NCI-H1694 (cell line): ENCODE measurements at places on chromosomes 1 and 21.

- DNase-seq = no peak
Measured at GRCh38 chr1:231990388-231990787, 363.8 kb downstream of the DISC1 start.

DNA sequence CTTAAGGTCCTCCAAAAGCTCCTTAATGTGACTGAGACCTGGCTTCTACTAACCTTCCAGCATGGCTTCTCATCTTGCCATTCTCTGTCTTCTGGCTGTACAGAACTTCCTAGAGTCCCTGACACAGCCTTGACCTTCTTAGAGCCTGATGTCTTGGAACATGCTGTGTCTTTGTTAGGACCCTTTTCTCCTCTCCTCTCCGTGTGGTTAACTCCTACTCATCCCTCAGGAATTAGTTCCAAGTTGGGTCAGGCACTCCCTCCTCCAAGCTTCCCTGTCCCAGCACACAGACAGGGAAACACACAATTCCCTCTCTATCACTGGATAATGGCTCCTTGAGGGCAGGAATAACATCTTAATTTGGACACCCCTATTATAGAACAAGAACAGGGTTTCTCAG lies 275.4 kb upstream of the USP24 start:
- DNase-seq = no peak

DNA sequence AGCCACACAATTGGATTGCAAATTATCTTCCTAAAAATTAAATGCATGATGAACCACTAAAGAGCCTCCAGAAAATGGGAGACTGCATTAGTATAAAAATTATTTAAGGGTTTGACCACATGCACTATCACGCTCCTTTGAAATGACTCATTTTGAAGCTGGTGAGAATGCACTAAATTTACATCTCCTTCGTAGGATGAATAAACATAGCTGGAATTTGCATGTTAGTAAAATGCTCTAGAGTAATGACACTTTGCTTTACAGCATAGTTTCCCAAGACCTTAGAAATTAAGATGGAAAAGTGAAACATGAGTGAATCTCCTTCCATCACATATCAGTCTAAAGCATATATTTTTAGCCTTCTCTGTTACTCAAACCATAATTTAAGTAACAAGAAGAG lies 2.4 kb downstream of the PLPPR4 start:
- no peak for DNase-seq

- peak; percentile 82 for DNase-seq
Measured at GRCh38 chr1:60895252-60895651, 187.1 kb upstream of the NFIA start.

DNA sequence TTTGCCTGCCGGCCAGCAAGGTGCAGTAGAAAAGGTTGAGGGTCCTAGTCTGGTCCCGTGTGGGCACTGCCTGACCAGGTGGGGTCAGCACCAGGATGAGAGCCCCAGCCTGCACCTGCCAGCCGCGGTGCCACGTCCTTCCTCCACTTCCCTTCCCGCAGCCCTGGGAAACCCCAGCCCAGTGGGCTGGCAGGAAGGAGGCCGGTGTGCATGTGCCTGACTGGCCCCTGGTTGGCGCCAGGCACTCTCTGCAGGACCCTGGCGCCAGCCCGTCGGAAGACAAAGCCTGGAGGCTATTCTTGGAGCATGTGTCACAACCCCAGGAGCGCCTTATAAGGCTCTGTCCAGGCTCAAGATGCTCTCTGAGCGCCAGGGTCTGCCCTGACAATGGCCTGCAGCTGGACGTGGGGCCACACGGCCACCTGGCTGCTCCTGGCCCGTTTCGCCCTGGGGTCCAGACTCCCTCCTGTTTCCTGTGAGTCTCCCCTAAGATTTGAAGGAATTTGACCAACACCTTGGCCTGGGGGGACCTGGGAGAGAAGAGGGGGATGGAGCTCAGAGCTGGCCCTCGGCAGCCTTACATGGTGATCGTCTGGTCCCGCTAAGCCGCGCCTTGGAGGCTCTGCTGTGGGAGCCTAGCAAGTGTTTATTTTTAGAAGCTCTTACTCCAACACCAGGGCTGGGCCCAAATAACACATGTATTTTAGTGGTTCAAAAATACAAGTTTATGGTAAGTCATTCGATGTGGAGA lies 31.9 kb upstream of the POFUT2 start:
- DNase-seq = no peak

DNA sequence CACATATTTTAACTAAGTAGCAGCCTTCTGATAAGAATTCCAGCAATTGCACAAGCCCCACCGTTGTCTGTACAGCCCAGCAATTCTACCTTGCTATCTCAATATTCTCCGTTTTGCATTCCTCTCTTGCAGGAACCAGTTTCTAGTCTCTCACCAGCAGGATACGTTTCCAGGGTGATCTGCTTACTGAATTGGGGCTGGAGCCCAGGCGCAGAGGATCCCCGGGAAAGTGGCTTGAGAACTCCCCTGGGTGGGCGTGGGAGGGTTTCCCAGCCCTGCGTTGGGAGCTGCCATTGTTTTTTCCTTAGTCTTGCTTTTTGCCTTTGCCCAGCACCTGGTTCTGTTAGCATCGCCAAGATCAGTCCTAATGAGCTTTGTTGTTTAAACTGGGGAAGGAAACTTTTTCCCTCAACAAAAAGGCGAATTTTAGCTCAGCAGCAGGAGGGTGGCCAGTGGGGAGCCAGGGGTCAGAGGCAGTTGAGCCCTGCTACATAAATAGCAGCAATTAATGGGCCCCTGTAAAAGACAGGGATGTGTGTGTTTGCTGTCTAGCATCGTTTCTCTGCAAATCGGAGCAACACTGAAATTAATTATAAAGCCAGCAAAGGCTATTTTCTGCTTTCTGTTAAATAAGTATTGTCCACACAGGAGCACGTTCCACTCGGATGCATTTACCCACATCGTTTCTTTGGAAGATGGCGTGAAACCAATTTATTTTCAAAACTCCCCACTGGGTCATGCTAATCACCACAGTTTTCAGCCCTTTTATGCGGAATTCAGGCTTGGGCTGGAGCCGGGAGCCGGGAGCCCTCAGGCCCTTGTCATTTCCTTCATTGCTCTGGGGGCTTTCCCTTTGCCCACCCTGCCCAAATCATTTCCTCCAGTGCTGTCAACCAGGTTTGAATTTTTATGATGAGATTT lies 36.6 kb downstream of the HUNK start:
- DNase-seq = no peak
